CD4-positive, alpha-beta T cell treated with Interleukin-2 at 100 ng/mL for 4 hours (primary cell): ENCODE measurements at places on chromosomes 6 and 20.

GRCh38 chr6:106693418-106693817, 64.0 kb downstream of the QRSL1 start:
- no peak for DNase-seq

DNA sequence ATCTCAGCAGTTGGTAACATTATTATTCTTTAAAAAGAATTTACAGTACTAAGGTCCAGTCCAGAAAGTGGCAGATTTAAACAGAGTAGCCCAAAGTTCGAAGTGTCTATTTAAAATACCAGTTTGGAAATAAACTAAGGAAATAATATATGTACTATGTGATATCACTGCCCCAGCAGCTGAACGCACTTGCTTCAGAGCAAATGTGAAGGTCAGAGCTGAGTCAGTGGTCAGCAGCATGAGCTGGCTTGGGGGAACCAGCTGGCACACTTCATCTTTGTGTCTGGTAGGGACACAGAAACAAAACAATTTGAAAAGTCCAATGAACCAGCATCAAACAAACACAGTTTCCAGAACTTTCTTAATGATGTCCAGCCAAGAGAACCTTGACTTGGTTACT, 15.4 kb downstream of the TMEM14B start:
- no peak for DNase-seq

DNA sequence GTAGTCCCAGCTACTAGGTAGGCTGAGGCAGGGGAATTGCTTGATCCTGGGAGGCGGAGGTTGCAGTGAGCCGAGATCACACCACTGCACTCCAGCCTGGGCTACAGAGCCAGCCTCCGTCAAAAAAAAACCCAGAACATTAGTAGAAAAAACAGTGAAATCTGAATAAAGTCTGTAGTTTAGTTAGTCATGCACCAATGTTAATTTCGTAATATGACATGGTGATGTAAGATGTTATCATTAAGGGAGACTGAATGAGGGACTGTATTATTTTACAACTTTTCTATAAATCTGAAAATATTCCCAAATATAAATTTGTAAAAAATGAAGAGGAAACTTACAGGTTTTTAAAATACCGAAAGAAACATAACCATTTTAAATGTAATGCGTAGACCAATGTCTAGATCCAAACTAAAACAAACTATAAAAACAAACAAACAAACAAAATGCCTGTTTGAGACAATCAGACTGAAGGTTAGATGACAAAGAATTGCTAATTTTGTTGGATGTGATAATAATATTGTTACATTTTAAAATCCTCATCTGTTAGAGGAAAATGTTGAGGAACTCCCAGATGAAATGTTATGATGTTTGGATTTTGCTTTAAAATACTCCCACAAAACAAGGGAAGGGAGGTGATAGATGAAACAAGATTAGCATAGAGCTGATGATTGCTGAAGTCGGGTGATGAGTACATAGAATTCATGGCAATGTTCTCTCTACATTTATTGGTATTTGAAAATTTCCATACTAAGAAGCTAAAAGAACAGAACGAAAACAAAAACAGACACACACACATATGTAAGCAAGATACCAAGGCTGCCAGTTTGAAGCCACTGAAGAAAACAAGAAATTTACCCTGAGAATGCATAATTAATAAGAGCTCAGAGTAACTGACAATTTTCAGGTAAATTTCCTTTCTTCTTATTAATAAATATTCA, 1.8 kb downstream of the GSTA4 start:
- no peak for DNase-seq

GRCh38 chr6:108286366-108286765, 8.5 kb upstream of the AFG1L start:
- no peak for DNase-seq

DNA sequence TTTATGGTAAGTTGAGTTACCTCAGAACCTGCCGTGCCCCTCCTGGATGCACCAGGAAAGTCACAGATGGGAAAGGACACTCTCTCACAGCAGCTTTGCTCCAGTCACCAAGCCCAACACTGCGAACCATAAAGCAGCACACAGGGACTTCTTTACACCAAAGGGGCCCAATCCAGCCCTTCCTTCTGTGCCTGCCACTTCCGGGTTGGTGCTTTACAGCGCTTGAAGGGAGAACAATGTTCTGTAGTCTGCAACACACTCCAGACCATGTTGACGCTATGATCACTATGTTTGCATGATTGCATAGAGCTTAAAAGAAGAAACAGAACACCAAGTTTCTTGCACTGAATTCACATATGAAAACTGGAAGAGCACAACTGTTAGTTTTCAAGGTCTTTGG, 57.1 kb downstream of the SERAC1 start:
- no peak for DNase-seq

DNA sequence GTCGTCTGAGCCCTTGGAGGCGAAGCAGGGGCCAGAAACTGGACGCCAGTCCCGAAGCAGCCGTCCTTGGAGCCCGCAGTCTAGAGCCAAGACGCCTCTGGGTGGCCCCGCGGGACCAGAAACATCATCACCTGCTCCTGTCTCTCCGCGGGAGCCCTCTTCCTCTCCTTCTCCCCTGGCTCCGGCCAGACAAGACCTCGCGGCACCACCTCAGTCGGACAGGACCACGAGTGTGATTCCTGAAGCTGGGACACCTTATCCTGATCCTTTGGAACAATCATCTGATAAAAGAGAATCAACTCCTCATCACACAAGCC, 416 bp downstream of the RSPH4A start:
- no peak for DNase-seq

- no peak for DNase-seq
Observed at GRCh38 chr6:25415701-25416100, 136.5 kb downstream of the CARMIL1 start.

DNA sequence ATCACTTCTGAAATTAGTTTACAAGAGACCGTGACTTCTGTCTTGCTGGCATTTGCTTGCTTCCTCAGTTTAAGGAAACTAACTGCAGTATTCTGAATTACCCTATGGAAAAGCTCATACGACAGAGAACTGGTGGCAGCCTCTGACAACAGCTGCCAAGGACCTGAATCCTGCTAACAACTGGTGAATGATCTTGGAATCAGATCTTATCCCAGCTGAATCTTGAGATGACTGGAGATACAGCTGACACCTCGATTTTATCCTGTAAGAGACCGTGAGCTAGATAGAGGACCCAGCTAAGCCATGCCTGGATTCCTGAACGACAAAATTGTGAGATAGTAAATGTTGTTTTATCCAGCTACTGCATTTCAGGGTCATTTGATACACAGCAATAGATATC, 202.3 kb downstream of the OGFRL1 start:
- no peak for DNase-seq

- no peak for DNase-seq
Observed at GRCh38 chr6:161462148-161462547, 188.3 kb upstream of the AGPAT4 start.

DNA sequence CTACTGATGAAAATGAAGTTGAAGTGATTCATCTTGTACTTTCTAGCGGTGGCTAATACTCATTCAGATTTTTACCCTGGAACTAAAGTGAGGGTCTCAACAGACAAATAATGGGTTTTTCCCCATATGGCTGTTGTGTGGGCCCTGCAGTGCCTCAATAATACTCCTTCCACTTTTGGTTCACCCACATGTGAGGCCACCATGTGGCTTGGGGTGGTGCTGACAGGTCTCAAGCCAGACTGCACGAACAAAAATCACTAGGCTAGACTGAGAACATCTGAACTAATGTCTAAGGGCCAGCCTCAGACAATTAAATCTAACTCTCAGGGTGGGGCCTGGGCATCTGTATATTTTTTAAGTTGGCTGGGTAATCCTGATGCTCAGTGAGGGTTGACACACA, 7.9 kb upstream of the COL12A1 start:
- no peak for DNase-seq

DNA sequence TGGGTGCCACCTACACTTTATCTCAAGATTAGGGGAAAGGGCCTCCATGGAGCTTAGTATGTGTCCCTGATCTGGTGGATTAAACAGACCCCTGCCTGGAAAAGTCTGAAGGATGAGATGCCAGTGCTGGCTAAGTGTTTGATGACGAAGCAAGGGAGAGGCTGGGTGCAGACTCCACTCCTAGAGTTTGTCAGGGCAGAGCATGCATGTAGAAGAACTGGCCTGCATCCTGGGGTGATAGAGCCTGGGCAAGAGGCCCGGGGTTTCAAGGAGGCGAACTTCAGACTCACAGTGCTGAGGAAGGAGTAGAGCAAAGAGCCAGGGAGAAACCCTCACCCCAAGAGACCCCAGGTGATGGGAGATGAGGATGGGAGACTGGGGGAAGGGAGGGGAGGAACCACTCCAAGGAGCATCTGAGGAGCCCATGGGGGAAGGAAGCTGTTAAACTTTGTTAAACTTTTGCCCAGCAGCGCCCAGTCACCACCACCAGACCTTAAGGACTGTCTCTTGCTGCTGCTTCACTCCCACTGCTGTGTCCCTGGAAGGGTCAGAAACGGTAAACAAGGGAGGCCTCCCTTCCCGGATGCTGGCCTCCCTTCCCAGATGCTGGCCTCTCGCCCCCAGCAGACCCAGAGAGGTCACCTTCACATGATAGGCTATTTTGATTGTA, 61.6 kb downstream of the RPRD1B start:
- DNase-seq, result no peak

GRCh38 chr6:15170126-15170525, 75.7 kb upstream of the JARID2 start:
- DNase-seq, result no peak

DNA sequence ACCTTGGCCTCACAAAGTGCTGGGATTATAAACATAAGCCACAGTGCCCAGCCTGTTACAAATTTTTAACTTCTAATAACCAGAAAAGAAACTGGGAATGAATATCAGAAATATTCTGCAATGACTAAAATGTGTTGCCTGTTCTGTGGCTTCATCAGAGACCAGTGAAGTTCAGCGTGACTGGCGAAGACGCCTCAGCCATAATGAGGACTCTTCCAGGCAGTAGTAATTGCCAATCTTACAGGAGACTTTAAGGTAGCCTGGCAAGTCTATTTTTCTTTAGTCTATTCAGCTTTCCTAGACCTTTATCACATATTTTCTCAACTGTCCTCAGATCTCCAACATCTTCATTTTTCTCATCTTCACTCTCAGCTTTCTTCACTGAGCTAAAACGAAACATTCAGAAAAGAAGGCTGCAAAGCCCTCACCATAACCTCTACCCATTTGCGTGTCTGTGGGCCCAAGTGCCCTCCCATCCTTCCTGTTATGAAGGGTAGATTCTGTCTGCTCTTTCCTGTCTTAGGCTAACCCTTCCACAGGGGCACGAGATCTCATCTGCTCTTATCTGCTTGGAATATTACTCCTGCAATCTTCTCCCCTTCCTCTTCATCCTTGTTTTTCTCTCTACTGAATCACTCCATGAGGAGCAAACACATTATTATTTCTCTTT, 42.0 kb upstream of the OLIG3 start:
- peak; percentile 12 for DNase-seq

GRCh38 chr6:94130478-94130877, 711.1 kb upstream of the EPHA7 start:
- DNase-seq, result no peak

GRCh38 chr6:139784222-139784769, 409.8 kb upstream of the CITED2 start:
- no peak for DNase-seq

GRCh38 chr6:169312658-169313346, 59.2 kb upstream of the THBS2 start:
- DNase-seq, result no peak

DNA sequence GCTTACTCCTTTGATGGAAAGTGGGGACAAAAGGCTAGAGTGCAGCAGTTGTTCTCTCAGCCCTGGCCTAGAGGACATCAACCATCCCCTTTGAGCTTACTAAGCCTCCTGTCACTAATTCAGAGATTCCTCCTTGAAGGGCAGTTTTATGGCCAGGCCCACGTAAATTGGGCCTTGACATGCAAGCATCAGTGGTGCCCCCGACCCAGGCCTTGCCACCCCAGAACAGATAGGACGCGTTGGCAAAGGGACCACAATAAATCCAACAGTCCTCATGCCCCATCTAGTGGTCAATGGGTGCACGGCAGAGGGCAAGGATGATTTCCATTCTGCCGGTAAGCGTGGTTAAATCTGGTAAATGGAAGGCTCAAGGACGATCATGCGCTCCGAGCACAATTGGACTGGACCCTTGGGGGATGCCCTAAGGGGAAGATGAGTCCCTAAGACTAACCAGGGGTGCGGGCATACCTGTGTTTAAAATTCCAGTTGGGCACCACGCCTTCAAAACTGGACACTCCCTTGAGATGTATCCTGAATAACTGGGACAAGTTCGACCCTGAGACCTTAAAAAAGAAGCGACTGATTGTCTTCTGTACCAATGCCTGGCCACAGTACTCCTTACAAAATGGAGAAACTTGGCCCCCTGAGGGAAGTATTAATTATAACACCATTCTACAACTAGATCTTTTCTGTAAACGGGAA, 32.6 kb downstream of the CEP85L start:
- peak; percentile 75 for DNase-seq

DNA sequence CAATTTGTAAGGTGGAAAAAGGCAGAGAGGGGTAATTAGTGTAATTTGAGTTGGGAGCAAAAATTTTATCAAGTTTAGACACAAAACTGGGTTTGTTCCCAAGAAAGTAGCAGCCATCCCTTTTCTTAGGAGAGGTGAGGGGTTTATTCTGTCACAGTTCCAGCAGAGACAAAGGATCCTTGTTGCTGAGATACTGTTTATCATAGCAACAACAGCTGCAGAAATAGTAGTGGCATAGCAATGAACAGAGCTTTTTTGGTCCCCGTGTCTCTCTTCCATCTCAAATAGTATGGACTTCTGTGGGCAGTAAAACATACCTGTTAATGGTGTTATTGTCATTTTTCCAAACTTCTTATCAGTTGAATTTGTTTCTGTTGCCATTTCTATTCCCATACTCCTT, 23.9 kb downstream of the ZKSCAN8 start:
- no peak for DNase-seq

GRCh38 chr6:35391240-35391968, 49.0 kb downstream of the PPARD start:
- peak; percentile 16 for DNase-seq

GRCh38 chr6:89008001-89008814, 44.8 kb upstream of the RNGTT start:
- no peak for DNase-seq

DNA sequence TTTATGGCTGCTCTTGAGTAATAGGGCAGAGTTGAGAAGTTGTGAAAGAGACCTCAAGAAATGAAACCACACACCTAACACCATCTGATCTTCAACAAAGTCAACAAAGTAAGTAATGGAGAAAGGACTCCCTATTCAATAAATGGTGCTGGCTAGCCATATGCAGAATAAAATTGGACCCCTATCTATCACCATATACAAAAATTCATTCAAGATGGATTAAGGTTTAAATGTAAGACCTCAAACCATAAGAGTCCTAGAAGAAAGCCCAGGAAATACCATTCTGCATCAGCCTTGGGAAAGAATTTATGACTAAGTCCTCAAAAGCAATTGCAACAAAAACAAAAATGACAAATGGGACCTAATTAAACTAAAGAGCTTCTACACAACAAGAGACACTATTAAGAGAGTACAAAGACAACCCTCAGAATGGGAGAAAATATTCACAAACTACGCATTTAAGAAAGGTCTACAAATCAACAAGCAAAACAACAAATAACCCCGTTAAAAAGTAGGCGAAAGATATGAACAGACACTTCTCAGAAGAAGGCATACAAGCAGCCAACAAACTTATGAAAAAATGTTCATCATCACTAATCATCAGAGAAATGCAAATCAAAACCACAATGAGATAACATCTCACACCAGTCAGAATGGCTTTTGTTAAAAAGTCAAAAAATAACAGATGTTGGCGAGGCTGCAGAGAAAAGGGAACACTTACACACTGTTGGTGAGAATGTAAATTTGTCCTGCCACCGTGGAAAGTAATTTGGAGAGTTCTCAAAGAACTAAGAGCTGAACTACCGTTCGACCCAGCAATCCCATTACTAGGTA, 4.0 kb downstream of the MAP3K5 start:
- peak; percentile 80 for DNase-seq
